ENCODE measurements at places on chromosomes 7 and 10. TPM values are rescaled to one million over a fixed set of nuclear protein-coding genes. Genes with fewer than 3 reads are reported as not detected.

- no peaks in the 10 kb centered on the region for H3K4me1 ChIP-seq
- peak within 1 kb of the TSS; percentile 34 for H3K4me3 ChIP-seq
- no peaks in the 10 kb centered on the region for H3K36me3 ChIP-seq
- DNase-seq, result no peak
- peaks cover 21% of the 10 kb centered on the region for H3K27me3 ChIP-seq
- H3K27ac ChIP-seq, result no peak within 1 kb of the TSS
Observed at GRCh38 chr10:70672165-70673042, at the start of gene ADAMTS14. TSS of gene ADAMTS14 (plus strand) at chr10:70672506. CDS start at chr10:70672803, 297 bp downstream.

- peak overlapping the region; percentile 99 for H3K4me3 ChIP-seq
- peaks cover 25% of the 10 kb centered on the region for H3K36me3 ChIP-seq
- H3K4me1 ChIP-seq, result peaks cover 11% of the 10 kb centered on the region
- H3K27ac ChIP-seq, result no peak overlapping the region
- DNase-seq, result no peak
- H3K27me3 ChIP-seq, result no peaks in the 10 kb centered on the region
Observed at GRCh38 chr10:84140036-84140379, 699 bp downstream of the GHITM start.

Gene COPG2
- polyA plus RNA-seq, result 14.1 TPM

Gene CUZD1
- 3.1 TPM for polyA plus RNA-seq

Gene ABI1
- polyA plus RNA-seq, result 64.5 TPM

Gene SPDYE5
- 0.09 TPM for polyA plus RNA-seq

- no peaks in the 10 kb centered on the region for H3K36me3 ChIP-seq
- H3K27me3 ChIP-seq, result peaks cover 36% of the 10 kb centered on the region
- DNase-seq, result no peak
- H3K4me3 ChIP-seq, result peak within 1 kb of the TSS; percentile 54
- H3K27ac ChIP-seq, result no peak within 1 kb of the TSS
Observed at GRCh38 chr10:71396711-71397295, at the start of gene CDH23. TSS of gene CDH23 (plus strand) at chr10:71396920. CDS start at chr10:71439832, 42,912 bp downstream.

- peak; percentile 78 for DNase-seq
- H3K27ac ChIP-seq, result peak overlapping the region; percentile 84
- H3K36me3 ChIP-seq, result no peaks in the 10 kb centered on the region
- peaks cover 23% of the 10 kb centered on the region for H3K4me1 ChIP-seq
- no peaks in the 10 kb centered on the region for H3K27me3 ChIP-seq
Observed at GRCh38 chr7:129095258-129095657, 40.3 kb upstream of the TNPO3 start.

Gene C10orf105
- polyA plus RNA-seq, result 0.68 TPM

Gene GATA3
- polyA plus RNA-seq, result 17.5 TPM

DNA sequence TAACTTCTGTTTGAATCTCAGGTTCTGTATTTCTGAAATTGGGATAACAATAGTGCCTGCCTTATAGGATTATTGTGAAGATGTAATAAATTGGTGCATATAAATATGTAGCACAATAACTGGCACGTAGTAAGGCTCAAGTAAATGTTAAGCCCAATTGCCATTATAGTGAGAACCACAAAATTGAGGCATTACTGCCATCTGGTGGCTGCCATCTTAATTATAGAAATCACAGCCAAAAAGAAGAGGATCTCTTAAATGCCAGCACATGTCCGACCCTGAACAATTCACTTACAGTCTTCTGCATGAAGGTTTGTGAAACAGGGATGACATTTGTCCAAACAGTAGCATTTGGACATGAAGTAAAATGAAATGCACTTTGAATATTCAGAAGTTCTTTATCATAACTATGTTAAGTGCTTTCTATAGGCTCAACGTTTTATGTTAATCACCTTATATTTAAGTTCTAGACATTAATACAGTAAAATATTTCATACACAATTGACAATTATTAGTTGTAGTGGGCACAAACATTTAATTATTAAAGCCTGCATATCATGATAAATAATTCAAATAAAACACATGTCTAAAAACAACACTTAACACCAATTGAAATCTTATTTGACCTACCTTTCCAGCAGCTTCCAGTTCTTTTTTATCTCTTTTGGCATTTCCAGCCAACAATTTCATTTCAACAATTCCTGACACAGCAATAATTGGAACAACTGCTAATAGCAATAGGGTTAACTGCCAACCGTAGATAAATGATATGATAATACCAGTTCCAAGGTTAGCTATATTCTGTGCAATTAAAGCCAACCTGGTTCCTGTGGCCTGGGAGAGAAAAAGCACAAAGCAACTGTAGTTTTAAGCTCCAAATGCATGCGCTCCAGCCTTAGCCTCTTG lies 58.5 kb downstream of the ABCB4 start:
- no peaks in the 10 kb centered on the region for H3K27me3 ChIP-seq
- H3K4me3 ChIP-seq, result no peak overlapping the region
- H3K36me3 ChIP-seq, result no peaks in the 10 kb centered on the region
- DNase-seq, result peak; percentile 50
- no peak overlapping the region for H3K27ac ChIP-seq

DNA sequence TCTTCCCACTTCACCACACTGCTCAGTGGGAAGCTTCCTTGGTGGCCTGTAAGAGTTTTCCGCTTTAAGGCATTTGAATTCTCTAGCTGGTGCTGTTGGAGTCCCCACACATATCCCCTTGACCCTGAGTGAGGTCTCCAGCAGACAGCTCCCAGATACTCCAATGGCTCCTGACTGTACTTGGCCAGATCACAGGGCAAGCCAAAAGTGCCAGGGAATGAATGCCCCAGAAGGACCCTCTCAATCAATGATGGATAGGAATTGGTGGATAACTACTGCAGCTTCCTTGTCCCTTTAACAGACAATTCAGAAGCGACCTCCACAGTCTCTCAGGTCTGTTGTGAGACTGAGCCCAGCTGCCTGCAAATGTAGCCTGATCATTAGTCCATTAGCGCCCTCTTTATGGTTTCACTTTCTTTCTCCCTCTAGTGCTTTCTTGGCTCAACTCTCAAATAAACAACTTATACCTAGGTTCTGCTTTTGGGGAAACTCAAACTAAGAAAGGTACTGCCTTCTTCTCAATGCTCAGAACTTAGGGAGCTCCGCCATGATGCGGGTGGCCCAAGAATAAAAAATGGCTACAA lies 283.0 kb downstream of the TCF7L2 start:
- peaks cover 10% of the 10 kb centered on the region for H3K4me1 ChIP-seq
- H3K36me3 ChIP-seq, result no peaks in the 10 kb centered on the region
- H3K27me3 ChIP-seq, result no peaks in the 10 kb centered on the region
- no peak overlapping the region for H3K4me3 ChIP-seq

GRCh38 chr7:155842496-155843265 lies 30.4 kb upstream of the SHH start:
- no peak overlapping the region for H3K4me3 ChIP-seq
- no peaks in the 10 kb centered on the region for H3K4me1 ChIP-seq
- no peaks in the 10 kb centered on the region for H3K27me3 ChIP-seq
- no peaks in the 10 kb centered on the region for H3K36me3 ChIP-seq
- no peak overlapping the region for H3K27ac ChIP-seq

DNA sequence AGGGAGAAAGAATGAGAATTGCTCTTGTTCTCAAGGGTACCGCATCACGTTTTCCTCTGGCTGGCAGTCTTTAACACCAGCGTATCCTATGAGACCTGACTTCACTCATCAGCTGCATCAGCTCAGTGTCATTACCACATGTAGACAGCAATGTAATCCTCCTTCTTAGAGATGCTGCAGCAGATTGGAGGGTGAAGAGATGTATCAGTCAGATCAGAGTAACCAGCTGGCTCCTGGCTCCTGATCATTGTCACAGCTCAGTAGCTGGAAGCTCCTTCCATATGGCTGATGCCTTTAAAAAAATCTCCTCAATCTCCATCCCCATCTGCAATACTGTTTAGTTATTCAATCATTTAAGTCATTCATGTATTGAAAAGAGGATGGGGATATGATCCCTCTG lies 39.7 kb upstream of the EPHB6 start:
- H3K36me3 ChIP-seq, result peaks cover 15% of the 10 kb centered on the region
- DNase-seq, result no peak
- peaks cover 11% of the 10 kb centered on the region for H3K4me1 ChIP-seq
- peak overlapping the region; percentile 86 for H3K4me3 ChIP-seq
- H3K27ac ChIP-seq, result peak overlapping the region; percentile 85

- H3K27ac ChIP-seq, result no peak within 1 kb of the TSS
- H3K4me1 ChIP-seq, result peaks cover 3% of the 10 kb centered on the region
- H3K36me3 ChIP-seq, result no peaks in the 10 kb centered on the region
- peaks cover 34% of the 10 kb centered on the region for H3K27me3 ChIP-seq
- H3K4me3 ChIP-seq, result peak within 1 kb of the TSS; percentile 38
- DNase-seq, result no peak
Observed at GRCh38 chr7:33905389-33906032, at the start of gene BMPER. TSS of gene BMPER (plus strand) at chr7:33905539. CDS start at chr7:33905614, 75 bp downstream.

- H3K4me3 ChIP-seq, result no peak overlapping the region
- peaks cover 62% of the 10 kb centered on the region for H3K27me3 ChIP-seq
- no peak for DNase-seq
- no peaks in the 10 kb centered on the region for H3K36me3 ChIP-seq
- no peaks in the 10 kb centered on the region for H3K4me1 ChIP-seq
- no peak overlapping the region for H3K27ac ChIP-seq
Observed at GRCh38 chr7:117871778-117872538, 1.3 kb downstream of the CTTNBP2 start.

Gene WIPF3
- polyA plus RNA-seq, result 0.55 TPM

- no peak overlapping the region for H3K27ac ChIP-seq
- DNase-seq, result no peak
- H3K4me3 ChIP-seq, result no peak overlapping the region
Observed at GRCh38 chr10:89550509-89550908, 15.1 kb upstream of the SLC16A12 start.

DNA sequence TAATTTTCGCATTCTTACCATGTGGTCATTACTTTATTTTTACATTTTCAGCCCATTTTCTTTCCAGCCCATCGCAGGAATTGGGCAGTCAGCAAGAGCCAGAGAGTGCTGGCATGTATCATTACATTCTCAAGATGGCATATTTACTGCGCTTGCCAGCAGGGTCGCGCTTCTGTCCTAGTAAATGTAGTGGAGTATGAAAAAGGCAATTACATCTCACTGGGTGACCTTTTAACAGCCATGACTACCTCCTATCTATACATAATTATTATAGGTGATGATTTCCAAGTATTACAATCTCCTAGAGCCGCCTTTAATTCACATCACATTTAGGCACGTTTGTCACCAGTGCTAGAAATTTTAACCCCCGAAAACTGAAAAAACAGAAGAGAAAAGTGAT lies 433.7 kb upstream of the MGMT start:
- no peak for DNase-seq
- H3K4me3 ChIP-seq, result no peak overlapping the region
- no peaks in the 10 kb centered on the region for H3K4me1 ChIP-seq
- peaks cover 4% of the 10 kb centered on the region for H3K27me3 ChIP-seq
- H3K36me3 ChIP-seq, result no peaks in the 10 kb centered on the region

All from thymus (tissue), 14 donors.